ENCODE measurements at places on chromosomes 4 and X. TPM values are rescaled to one million over a fixed set of nuclear protein-coding genes. Genes with fewer than 3 reads are reported as not detected.

GRCh38 chr4:174581901-174582300, 59.6 kb upstream of the HPGD start:
- H3K27ac ChIP-seq: no peak overlapping the region
- no peaks in the 10 kb centered on the region for H3K4me1 ChIP-seq
- no peak overlapping the region for H3K4me3 ChIP-seq
- H3K36me3 ChIP-seq: no peaks in the 10 kb centered on the region

- peaks cover 8% of the 10 kb centered on the region for H3K36me3 ChIP-seq
- no peak for DNase-seq
- peaks cover 9% of the 10 kb centered on the region for H3K4me1 ChIP-seq
- H3K27ac ChIP-seq: no peak overlapping the region
Observed at GRCh38 chr4:185416955-185417354, 8.8 kb downstream of the UFSP2 start.

DNA sequence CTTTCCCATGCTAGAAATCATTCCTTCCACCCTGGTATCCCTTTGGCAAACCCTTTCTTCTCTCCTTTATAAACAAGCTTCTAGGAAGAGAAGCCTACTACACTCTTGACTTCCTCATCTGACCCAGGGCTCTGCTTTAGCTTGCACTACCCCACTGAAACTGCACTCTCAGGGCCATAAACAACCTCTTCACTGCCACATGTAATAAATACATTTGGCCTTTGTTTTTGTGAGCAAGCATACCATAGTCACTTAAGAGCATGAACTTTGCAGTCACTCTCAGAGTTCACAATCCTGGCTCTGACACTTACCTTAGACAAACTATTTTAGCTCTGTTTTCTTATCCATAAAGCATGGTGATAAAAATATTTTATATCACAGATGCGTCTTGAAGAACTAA, 50.7 kb upstream of the USP38 start:
- no peaks in the 10 kb centered on the region for H3K4me1 ChIP-seq
- no peak overlapping the region for H3K27ac ChIP-seq
- H3K36me3 ChIP-seq: no peaks in the 10 kb centered on the region
- H3K27me3 ChIP-seq: no peaks in the 10 kb centered on the region
- H3K4me3 ChIP-seq: no peak overlapping the region

GRCh38 chrX:23854945-23855344, 52.8 kb downstream of the APOO start:
- no peak for DNase-seq
- H3K27me3 ChIP-seq: no peaks in the 10 kb centered on the region
- H3K36me3 ChIP-seq: no peaks in the 10 kb centered on the region
- H3K4me1 ChIP-seq: no peaks in the 10 kb centered on the region
- no peak overlapping the region for H3K4me3 ChIP-seq

The HSFX3 gene
- not detected for total RNA-seq

The UGT2A1 gene
- not detected for total RNA-seq
